ENCODE measurements at places on chromosomes 5 and 9. TPM values are rescaled to one million over a fixed set of nuclear protein-coding genes. Genes with fewer than 3 reads are reported as not detected.

KIF4B gene
- total RNA-seq = 0.07 TPM

DMRTA1 gene
- total RNA-seq = not detected

ERMP1 gene
- 21.1 TPM for total RNA-seq

DNA sequence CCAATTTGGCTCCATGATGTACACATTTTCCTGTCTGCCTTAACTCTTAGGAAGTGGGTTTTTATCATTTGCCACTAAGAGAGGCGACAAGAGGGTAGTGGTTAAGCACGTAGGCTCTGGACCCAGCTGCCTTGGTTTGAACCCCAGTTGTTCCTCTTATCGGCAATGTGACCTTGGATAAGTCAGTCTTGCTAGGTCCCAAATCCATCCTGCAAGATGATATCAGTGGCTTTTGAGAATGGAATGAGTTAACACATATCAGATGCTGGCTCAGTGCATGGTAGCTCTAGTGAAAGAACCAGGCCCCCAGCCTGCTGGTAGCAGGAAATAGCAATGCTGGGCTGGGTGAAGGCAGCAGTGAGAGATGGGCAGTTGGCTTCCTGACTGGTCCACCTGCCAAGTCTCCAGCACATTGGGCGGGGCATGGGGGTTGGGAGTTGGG, 72.5 kb downstream of the STK10 start:
- DNase-seq = peak; percentile 33

PCDHGA5 gene
- 0.51 TPM for total RNA-seq

GRCh38 chr5:137598399-137598798, 99.3 kb upstream of the SPOCK1 start:
- no peak for DNase-seq

- no peak for DNase-seq
Measured at GRCh38 chr9:114310471-114311450, 12.1 kb upstream of the ORM1 start.

DNA sequence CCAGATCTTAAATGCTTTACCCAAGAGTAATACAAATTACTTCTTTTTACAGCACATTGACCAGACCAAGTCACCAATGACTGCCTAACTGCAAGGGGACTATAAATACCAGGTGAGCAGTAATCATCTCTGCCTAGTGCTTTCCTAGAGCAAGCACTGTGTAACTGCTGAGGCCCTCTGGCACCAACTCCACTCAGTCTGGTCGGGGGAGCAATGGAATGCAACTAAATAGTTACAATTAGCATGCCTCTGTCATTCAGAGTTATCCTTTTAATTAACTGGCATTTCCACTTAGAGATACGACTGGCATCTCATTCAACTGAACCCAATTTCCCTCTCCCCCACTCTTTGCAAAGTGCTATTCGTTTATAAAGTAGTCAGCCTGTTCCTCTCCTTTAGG, 1309.1 kb upstream of the DMAC1 start:
- DNase-seq = no peak

DNA sequence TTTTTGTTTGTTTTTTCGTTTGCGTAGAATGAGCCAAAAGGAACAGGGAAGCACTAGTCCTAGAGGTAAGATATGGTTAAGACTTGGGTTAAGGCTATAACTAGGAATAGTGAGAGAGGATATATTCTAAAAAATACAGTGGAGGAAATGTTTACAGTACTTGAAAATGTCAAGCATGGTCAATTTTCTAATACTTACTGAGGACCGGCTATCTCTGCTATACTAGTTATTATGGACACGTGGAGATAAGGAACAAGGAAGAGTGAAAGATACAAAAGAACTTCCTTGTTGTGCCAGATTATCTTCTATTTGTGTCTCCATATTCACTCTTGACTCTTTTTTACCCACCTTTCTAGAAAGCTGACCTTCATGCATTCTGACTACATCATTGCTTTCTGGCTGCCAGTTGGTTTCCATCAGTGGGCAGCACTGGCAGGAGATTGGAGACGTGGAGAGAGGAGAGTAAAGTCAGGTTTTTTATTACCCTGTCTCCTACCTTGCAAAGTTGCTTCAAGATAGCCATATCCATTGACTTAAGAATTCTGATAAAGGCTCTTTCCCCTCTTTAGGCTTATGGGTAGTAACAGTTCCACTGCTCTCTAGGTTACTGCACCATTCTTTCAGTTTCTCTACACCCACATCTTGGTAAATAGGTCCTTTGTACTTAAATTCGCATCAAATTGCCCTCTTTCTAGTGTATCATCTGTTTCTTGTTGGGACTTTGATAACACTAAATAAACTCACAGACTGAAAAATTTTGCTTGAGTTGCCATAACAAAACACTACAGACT, 9.0 kb upstream of the RFX3 start:
- no peak for DNase-seq

DNA sequence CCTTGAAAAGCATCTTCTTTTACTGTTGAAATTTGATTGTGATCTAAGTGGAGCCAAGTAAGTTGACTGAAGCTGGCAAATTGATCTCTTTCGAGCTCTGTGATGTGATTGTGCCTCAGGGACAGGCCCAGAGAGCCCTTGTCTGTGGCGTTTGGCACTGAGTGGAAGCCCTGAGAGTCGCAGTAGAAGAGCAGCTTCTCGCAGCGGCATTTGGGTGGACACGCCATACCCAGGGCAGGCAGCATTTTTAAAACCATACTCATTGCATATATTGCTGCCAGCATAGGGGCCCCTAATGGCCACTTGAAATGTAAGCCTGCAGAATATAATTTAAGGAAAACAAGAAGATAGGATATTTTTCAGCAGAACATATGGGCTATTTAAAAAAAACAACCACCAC, 894 bp downstream of the LRRTM2 start:
- no peak for DNase-seq

GRCh38 chr5:168874713-168875380, 295.7 kb upstream of the PANK3 start:
- DNase-seq = no peak

- no peak for DNase-seq
Measured at GRCh38 chr9:37447111-37447510, 18.1 kb downstream of the ZBTB5 start.

DNA sequence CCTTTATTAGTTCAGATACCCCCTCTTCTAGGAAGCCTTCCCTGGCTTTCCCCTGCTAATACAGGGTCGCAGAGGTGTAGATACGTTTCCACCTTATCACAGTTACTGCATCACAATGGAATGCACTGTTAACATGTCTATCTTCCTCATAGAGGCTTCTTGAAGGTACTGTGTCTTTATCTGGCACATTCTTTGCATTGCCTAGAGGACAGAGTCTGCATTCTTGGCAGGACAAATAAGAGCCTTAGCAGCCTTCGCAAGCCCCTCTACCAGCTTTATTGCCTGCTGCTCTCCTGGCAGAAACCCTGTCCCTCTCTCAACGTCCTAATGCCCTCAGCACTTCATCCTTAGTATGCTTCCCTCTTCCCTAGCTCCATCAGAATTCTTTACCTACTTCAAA, 31.6 kb downstream of the SLC1A3 start:
- no peak for DNase-seq

- peak; percentile 44 for DNase-seq
Measured at GRCh38 chr9:89740722-89741121, 135.9 kb downstream of the GADD45G start.

RNF38 gene
- 34.0 TPM for total RNA-seq

PHPT1 gene
- 127 TPM for total RNA-seq

GRCh38 chr9:16002816-16003215, 450.0 kb downstream of the CCDC171 start:
- no peak for DNase-seq

GRCh38 chr9:78685471-78685870, 388.5 kb downstream of the PSAT1 start:
- DNase-seq = no peak

DNA sequence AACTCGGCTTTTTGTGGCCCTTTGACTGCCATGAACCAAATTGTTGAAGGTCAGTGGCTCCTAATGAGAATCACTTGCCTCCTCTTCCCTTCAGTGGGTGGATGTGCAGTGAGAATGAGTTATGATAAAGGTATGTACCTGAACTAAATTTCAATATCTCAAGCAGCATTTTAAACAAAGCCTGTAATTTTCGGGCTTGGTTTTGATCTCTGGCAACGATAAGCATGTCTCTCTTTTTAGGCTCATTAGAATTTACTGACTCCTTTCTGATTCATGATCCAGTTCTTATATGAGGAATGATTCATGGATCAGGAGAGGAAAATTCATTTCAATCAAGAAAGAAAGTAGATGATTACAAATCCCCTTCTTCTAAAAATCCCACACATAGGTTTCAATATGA, 305.5 kb downstream of the ARRDC3 start:
- no peak for DNase-seq

C9orf85 gene
- total RNA-seq = 8.3 TPM

All from activated T-helper 2 cell treated with anti-CD3 and anti-CD28 coated beads, Interferon-gamma antibody, Interleukin-2, Interleukin-4, amounts not matched to agents 10 μg/mL and 5 μg/mL and 100 μg/mL, durations not matched to agents 14 hours and 24 hours and 36 hours (primary cell).